ENCODE measurements at places on chromosomes 3 and 15.

- no peak for DNase-seq
Observed at GRCh38 chr3:52269776-52270175, 8.7 kb downstream of the WDR82 start.

DNA sequence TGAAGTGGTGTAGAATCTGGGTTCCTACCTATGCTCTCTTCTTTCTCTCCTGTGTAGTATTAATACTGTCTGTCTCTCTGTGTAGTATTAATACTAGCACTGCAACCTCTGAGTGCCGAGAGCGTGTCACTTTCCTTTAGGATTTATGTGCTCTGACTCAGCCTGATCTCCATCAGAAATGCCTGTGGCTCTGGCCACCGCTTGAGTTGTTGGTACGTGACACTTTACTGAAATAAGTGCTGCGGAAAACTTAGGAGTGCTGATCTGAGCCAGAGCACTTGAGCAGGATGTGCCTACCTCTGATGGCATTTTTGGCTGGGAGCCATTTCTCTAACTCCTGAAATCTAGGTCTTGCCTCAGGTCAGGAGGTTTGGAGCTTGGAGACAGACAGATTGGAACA lies 807.4 kb downstream of the SQOR start:
- peak; percentile 23 for DNase-seq

DNA sequence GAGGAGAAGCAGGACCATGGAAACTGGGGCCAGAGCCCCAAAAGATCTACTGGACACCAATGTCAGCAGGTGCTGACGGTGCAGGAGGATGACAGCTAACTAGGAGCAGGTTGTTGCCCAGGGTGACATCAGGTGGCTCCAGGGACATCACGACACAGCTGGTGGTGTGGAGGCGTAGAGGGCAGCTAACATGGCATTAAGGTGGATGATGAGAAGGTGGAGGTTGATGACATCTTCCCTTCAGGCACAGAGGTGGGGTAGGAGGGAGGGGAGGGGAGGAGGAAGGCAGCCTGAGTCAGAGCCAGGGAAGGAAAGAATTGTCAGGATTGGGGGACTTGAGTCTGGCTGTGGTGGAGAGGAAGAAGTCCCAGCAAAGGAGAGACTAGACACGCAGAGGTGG lies 1.5 kb upstream of the EPHB1 start:
- no peak for DNase-seq

- peak; percentile 84 for DNase-seq
Observed at GRCh38 chr3:113287803-113288648, 76.7 kb downstream of the BOC start.

DNA sequence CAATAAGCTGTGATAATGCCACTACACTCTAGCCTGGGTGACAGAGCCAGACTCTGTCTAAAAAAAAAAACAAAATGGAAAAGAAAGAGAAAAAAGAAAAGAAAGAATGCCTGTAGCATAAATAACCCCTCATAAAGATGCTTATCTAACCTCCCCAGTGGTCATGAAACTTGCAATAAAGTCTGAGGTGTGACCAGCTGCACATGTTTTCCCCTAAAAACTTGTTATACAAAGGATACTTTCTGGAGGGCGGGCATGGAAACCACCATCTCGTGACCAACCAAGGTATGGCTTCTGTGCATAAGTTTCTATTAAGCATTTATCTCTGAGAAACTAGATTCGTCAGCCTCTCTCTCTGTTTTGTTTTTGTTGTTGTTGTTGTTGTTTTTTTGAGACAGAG lies 21.8 kb downstream of the CCDC32 start:
- no peak for DNase-seq

- no peak for DNase-seq
Observed at GRCh38 chr15:67100801-67101581, 35.6 kb downstream of the SMAD3 start.

DNA sequence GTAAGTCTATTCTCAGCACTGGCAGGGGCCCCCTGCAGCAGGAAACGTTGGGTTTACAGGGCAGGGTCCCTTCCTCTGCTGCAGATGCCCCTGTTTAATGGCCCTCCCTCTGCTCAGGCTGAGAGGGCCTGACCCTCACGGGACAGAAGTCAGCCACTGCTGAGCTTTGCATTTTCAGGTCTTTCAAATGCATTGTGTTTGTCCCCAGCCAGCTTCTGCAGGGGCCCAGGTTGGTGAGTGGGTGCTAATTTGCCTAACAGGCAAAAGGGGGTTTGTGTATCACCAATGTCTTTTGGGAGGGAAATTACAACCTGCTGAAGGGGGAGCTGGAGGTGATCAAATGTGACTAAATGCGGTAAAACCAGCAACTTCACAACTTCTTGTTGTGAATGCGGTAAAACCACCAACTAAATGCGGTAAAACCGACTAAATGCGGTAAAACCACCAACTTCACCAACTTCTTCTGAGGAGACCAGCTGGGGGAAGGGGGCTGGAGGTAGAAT lies 44.8 kb upstream of the UBE2E1 start:
- DNase-seq = no peak

- DNase-seq = no peak
Observed at GRCh38 chr3:59798372-59799086, 748.7 kb upstream of the CFAP20DC start.

GRCh38 chr3:12479919-12480427 lies 4.3 kb upstream of the TSEN2 start:
- peak; percentile 61 for DNase-seq

GRCh38 chr15:59155431-59155830 lies 50.5 kb downstream of the CCNB2 start:
- no peak for DNase-seq

DNA sequence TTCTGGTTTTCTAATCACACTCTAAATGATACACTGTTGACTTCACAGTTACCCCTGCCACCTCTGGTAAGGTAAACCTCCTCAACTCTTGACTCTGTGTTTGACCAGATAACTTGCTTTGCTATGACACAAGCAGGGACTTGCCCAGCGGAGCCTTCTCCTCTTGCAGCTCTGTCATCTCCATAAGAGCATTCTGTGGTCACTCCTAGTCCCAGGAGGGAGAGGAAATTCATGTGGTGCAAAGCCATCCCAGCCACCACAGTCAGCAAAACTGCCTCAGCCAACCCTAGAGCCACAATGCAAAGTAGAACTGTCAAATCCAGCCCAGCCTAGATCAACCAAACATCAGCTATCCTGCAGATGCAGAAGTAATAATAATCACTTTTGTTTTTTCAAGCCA lies 144.7 kb upstream of the GADL1 start:
- DNase-seq = peak; percentile 13

DNA sequence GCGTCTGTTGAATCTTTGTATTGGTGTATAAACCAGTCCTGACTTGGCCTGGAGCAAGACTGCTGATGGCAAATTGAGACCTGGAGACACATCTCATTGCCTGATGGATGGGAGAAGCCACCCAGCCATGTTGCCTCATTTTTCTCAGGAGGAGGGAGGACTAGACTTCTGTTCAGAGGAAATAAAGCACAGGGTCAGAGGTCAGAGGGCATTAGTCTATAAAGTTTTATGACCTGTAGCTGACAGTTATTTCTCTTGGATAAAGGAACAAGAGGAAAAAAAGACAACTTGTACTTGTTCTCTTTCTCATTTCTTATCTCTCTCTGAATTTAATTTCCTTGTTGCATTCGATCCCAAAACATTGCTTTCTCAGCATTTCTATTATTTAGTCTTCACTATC lies 775.9 kb downstream of the SQOR start:
- no peak for DNase-seq

DNA sequence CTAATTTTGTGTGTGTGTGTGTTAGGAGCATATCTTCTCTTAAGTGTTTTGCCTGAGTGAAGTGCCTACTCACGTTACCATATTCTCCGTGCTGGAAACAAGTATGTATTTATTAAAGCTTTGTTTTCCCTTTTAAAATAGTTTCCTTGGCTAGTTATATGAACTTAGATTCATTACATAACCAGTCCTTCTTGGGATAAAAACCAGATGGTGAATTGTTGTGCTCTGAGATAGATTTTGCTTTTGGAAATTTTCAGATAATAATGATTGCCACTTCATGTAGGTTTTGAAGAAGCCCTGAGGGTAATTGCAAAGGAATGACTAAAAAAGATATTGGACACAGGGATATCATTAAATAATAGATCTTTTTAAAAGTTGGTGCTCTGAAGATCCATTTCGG lies 390.2 kb upstream of the SGO1 start:
- no peak for DNase-seq

DNA sequence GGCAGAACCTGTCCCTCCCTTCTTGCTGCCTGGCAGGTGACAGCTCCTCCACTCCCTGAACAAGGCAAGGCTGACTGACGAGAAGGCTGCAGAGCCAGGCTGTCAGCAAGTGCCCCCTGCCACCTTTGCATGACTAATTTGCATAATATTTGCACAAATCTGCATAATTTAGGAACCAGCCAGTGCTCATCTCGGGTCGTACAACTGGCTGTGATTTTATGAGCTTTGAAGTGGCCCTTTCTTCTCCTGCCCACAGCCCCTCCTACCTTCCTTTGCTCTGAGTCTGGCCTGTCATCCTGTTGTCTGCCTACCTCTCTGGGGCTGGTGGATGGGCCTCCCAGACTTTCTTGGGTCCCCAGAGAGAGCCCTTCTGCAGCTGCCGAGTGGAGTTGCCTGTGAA lies 58.9 kb downstream of the LINGO1 start:
- DNase-seq = no peak

DNA sequence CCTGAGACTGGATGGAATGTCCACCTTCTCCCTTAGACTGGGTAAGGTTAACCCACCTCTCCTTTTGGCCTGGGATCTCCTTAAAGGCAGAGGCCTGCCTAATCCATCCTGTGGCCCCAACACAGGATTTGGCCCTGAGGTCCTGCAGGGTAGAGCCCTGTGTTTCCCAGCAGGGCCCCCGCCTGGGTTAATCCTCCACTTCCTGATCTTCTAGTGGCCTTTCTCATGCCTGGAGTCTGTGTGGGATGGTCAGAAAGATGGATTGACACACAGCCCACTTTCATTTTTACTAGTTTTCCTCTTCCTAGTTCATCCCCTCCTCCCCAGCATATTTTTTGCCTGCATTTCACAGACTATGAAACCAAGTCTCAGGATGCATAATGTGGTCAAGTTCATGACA lies 48.9 kb upstream of the SLC6A6 start:
- no peak for DNase-seq

- no peak for DNase-seq
Observed at GRCh38 chr3:12399226-12399625, 85.1 kb upstream of the TSEN2 start.

- DNase-seq = no peak
Observed at GRCh38 chr15:68706931-68707330, 113.8 kb downstream of the ANP32A start.

DNA sequence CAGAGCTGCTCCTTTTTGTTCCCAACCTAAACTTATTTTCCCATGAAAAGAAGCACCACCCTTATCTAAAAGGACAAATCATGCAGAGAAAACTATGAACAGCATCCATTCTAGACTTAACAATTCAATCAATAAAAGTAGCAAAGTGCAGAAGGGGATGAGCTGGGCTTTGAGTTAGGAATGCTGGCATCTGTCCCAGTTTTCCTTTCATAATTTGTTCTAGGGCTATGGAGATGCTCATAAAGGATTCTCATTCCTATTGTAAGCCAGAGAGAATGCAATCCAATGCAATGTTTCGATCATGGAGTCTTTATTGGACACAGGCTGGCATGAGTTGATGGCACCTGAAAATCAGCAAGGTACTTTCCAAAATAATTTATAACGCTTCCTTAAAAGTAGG lies 330.6 kb downstream of the VPS13C start:
- no peak for DNase-seq

- no peak for DNase-seq
Observed at GRCh38 chr3:197425485-197426120, 127.2 kb upstream of the DLG1 start.

DNA sequence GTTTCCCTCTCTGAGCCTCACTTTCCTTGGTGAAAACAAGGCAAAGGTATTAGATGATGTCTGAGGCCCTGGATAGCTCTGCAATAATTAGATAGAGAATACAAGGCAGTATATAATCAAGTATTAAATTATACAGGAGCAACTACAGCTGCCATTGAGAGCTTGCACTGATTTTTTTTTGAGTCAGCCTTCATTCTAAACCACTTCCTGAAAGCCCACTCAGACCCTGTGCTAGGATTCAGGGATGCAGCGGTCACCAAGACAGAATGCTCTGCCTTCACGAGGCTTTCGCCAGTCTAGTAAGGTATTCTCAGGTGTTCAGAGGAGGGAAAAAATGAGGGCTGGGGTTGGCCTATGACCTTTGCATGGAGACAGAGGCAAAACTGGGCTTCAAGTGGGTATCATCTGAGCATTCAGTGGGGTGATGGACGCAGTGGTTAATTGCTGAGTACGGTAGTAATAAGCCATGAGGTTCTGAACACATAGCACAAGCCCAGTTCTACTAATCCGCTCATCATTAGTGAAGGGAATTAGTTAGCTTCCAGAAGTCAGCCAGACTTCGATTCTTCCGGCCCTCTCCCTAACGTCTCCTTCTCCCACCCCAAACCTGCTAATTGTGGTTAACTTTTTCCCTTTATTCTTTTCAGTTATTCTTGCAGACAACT lies 3.6 kb downstream of the VGLL4 start:
- DNase-seq = no peak

DNA sequence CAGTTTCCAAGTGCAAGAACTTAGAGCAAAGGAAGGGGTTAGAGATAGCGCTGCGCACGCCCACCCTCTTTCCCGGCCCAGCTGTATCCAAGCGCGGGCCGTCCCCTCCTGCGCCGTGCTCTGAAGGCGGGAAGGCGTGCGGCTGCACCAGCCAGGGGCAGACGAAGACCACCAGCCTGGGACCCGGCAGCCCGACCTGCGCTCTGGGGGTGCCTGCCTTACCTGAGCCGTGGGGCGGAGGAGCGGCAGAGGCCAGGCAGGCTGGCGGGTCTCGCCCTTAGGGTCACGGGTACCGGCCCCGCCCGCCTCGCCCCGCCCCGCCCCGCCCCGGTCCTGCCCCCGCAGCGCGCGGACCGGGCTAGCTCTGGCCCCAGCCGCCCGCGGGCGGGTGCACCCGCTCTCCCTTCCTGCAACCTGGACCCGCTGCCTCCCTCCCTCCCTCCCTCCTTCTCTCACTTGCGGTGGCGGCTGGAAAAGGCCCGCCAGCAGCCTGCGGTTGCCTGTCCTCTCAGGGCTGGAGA lies at the start of gene WDR72:
Gene WDR72, minus strand, starts transcription at position 253 of the 521 bp plus-strand sequence. CDS start 26,514 bp downstream, outside the sequence.
- peak; percentile 28 for DNase-seq

DNA sequence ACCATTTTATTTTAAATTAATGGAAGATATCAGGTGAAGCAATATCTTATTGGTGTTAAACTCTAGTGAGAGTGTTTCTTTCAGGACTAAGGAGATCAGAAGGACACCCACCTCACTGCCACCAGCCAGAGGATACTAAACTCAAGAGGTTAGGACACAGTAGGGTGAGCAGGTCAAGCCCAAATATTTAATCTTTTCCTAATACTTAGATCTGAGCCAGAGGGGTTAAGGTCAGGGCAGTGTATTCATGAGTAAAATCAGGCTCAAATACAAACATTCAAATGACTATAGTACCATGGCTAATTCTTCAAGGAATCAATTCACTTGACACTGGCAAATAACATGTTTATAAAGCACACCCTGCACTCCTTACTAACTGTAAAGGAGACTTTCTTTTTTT lies 65.0 kb upstream of the IP6K2 start:
- no peak for DNase-seq
